DND-41 (cell line): ENCODE measurements at places on chromosomes 13 and 19.

GRCh38 chr19:56671613-56671994 is at the start of gene ZNF835:
TSS of gene ZNF835 (minus strand) at chr19:56671757. CDS start at chr19:56665198, 6,559 bp downstream.
- no peak for DNase-seq

GRCh38 chr19:35757231-35757748 is 461 bp upstream of the HSPB6 start:
- DNase-seq: no peak

DNA sequence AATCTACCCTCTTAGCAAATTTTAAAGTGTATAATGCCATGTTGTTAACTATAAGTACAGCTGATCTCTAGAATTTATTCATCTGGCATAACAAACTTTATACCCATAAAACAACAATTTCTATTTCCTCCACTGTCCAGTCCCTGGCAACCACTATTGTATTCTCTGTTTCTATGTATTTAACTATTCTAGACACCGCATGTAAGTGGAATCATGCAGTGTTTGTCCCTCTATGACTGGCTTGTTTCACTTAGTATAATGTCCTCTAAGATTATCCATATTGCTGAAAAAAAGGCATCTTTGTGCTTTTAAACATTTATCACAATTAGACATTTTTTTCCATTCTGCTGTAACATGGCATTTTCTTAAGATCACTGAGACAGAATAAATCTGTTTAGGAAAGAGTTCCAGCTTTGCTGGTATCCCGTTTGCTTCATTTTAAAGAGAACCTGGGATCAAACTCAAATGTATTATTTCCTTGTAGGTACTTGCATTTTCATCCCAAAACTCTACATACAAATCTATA is 1191.0 kb downstream of the SLITRK5 start:
- DNase-seq: no peak

GRCh38 chr19:48530066-48530720 is 18.6 kb upstream of the LMTK3 start:
- no peak for DNase-seq

- no peak for DNase-seq
These were observed 6.6 kb upstream of the GIPC1 start for GRCh38 chr19:14502334-14503092.

DNA sequence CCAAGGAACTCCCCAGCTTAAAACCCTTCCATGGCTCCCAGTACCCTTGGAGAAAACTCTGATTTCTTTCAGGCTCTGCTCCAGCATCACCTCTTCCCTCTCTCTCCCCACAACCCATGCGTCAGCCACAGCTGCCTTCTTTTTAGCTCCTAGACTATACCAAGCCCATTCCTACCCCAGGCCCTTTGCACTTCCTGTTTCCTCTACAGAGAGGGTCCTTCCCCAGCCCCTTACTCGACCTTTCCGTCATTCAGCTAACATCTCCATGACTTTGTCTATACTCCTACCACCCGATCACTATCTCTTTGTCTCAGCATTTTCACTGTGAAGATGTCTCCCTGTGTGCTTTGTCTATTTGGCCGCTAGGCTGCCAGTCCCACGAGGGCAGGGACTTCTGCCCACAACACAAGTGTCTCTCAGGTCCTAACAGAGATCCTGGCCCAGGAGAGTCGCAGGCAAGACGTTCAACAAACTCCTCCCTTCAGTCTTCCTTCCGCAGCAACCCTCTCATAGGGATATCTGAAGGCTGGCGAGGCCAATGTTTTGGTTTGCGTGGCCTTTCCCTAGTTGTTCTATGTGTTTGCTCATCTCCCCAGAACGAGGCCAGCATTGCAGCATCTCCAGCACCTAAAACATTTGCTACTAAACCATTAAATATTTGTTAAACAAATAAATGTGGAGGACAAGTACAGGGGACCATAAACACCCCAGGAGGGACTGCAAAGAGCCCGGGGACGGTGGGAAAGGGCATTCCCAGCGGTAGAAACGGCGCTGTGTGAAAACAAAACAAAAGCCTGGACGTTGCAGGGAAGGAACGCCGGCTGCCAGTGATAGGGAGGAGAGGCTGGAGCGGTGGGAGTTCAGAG is 816 bp downstream of the CCNP start:
- DNase-seq: no peak

- DNase-seq: peak; percentile 59
These were observed 157.2 kb downstream of the TM9SF2 start for GRCh38 chr13:99658261-99658991.

DNA sequence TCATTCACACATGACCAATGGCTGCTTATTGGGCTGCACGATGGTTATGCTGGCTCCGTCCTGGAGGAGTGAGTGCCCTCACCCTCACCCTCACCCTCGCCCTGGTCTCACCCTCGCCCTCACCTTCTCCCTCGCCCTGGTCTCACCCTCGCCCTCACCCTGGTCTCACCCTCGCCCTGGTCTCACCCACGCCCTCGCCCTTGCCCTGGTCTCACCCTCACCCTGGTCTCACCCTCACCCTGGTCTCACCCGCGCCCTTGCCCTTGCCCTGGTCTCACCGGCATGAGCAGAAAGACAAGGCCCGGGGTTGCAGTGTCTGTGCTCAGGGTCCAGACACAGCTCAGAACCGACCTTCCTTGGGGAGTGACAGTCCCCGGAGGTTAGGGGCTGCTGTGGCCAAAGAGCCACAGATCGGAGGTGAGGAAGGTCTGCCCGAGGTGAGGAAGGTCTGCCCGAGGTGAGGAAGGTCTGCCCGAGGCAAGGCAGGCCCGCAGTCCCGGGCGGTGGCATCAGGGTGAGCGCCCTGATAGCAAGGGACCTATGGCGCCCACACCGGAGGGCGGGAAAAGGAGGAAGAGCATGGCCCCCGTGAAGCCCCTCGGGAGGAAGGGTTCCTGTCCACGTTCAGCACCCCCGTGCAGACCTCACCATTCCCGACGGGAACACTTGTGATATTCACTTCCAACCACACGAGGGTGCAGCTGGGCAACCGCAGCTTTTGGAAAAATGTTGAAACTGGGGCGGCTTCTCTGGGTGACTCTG is 65.6 kb downstream of the MCF2L start:
- DNase-seq: no peak

DNA sequence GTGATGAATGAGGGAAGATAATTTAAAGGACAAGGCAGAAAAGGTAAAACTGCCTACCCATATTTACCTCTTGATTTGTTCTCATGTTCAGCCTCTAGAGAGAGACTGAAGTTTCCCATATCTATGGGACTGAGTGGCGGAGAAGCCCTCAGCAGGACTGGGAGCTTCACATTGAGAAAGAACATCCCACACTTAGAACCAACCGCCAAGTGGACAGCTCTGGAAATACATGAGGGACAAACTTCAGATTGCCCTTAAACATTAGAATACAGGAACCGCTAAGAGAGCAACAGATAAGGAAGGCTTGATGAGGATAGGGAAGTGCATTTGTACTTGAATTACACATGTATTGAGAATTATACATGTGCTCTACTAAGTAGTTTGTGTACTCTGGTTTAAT is 316.0 kb upstream of the MIR17HG start:
- DNase-seq: no peak

GRCh38 chr19:2374808-2375207 is 14.7 kb downstream of the TMPRSS9 start:
- no peak for DNase-seq

DNA sequence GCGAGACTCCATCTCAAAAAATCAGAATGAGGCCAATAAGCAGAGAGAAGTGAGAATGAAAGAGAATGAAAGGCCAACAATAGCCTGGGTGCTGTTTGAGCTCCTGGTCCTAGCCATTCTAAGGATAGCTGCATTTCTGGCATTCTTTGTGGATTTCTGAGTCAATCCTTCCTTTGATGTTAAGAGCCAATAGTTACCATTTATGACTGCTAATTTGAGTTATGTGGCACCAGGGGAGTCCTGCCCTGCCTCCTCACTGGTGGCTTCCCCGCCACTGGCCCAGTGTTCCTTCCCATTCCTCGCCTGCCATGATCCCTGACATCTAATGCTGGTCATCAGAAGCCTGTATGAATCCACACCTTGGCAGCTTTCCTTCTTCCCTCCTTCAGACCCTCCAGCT is 991.2 kb downstream of the UQCRFS1 start:
- no peak for DNase-seq

GRCh38 chr13:113451951-113452421 is 1.3 kb downstream of the ADPRHL1 start:
- no peak for DNase-seq

DNA sequence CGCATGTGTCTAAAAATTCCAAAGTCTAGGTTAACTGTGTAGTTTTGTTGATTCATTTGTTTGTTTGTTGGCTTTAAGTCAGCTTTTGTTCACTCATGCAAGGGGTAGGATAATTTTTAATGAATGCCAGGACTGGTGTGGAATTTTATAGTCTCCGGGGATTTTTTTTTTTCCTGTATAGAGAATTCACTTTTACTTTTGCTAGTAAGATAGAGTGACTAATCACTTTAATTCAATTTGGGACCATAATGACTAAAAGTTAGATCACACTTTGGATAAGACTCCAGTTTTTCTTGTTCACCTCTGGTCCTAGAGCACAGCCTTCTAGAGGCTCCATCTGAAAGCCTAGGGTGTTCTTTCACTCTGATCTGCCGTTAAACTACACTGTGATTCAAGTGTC is 1690.0 kb downstream of the PCDH9 start:
- no peak for DNase-seq

GRCh38 chr13:87147076-87147475 is 524.1 kb upstream of the SLITRK5 start:
- DNase-seq: no peak

DNA sequence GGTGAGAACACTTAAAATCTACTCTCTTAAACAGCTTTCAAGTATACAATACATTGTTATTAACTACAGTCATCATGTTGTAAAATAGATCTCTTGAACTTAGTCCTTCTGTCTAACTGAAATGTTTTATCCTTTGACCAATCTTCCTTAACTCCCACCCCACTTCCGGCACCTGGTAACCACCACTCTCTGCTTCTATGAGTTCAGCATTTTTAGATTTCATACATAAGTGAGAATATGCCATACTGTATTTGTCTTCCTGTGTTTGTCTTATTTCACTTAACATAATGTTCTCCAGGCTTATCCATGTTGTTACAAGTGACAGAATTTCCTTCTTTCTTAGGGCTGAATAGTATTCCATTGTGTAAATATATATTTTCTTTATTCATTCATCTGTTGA is 144.1 kb upstream of the TRPC4 start:
- DNase-seq: peak; percentile 33

DNA sequence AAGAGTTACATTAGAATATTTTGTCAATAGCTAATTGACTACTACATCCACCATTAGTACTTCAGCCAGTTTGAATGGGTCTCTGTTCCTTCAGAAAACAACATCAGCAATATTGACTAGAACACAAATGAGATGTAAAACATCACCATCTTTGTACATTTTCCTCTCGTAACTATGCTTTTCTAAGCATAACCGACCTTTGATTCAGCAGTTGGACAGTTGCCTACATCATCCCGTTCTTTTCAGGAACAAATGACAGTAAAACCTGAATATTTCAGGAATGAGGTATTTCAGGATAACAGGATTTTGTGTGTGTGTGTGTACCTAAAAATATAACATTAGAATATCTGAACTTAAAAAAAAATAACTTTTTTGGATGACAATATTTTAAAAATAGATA is 60.9 kb downstream of the STARD13 start:
- DNase-seq: no peak

DNA sequence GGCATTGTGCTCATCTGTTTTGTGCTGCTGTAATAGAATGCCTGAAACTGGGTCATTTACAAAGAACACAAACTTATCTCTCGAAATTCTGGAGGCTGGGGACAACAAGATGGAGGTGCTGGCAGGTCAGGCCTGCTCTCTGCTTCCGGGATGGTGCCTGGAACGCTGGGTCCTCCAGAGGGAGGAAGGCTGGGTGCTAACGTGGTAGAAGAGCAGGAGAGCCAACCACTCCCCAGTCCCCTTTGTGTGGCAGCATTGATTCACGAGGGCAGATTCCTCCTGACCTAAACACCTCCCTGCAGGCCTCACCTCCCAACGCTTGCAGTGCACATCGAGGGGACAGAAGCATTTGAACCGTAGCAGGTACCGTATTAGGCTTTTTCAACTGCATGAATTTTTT is 34.1 kb upstream of the TFDP1 start:
- DNase-seq: no peak

GRCh38 chr13:79374578-79374977 is 31.5 kb downstream of the RBM26 start:
- DNase-seq: no peak

DNA sequence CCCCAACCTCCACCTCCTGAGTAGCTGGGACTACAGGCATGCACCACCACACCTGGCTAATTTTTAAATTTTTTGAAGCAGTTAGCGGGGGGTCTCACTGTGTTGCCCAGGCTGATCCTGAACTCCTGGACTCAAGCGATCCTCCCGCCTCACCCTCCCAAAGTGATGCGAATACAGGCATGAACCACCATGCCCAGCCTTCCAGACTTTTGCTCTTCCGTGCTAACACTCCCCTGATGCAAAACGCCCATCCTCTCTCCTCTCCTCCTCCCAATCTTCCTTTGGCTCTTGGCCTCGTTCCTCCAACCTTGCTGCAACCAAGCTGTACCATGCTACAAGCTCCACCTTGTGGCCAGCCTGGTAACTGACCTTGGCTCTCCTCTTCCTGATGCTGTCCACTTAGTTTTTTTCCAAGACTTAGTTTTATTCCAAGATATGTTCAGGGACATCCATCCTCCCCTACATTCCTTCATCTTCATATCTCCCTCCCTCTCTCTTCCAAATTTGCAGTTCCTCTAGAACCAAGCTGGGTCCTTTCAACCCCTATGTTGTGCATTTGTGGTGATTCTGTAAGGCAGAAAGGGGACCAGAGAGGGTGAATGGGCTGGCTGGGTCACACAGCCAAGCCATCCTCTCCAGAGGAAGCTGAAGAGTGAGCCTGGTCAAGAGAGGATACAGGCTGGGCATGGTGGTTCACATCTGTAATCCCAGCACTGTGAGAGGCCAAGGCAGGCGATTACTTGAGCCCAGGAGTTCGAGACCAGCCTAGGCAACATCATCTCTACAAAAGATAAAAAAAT is 32.8 kb downstream of the TINCR start:
- peak; percentile 22 for DNase-seq

DNA sequence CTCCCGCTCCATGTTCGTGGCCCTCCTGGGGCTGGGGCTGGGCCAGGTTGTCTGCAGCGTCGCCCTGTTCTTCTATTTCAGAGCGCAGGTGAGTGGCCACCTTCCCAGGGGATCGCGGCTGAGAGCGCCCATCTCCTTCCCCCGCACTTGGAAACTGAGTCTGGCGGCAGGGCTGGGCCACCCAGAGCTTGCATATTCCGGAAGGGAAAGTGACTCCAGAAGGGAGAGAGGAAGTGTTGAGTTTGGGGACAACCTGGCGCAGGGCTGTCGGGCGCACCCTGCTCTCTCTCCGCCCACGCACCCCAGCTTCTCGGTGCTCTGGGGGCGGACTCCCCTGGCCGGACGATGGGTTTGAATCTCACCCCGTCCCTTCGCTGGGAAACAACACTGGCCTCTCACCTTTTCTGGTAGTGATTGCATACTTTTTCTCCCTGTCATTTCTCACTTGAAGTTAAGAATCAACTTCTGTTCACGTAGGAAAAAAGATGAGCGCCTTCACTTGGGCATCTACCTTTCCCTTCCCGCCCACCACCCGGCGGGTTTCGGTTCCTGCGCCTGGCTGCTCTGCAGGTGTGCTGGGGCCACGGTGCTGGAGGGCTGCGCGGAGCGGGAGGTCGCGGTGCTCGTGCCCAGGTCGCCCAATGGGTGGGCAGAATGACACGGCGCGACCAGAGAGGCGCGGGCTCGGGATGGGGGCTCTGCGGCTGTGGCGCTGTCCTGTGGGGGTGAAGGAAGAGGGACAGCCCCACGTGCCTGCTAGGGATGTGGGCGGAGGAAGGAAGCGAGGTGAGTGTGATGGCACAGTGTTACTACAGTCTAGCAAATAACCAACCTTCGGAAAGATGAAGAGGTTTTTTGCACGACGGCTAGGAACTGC is 721 bp downstream of the TNFSF11 start:
- DNase-seq: no peak

- no peak for DNase-seq
These were observed 410.6 kb downstream of the TBC1D4 start for GRCh38 chr13:75071395-75071794.
